ENCODE measurements at places on chromosomes 12 and 14. TPM values are rescaled to one million over a fixed set of nuclear protein-coding genes. Genes with fewer than 3 reads are reported as not detected.

C1S gene
- total RNA-seq: 1.8 TPM

CMA1 gene
- total RNA-seq: not detected

TAS2R30 gene
- 0.74 TPM for total RNA-seq

CLEC6A gene
- not detected for total RNA-seq

NAP1L1 gene
- total RNA-seq: 620 TPM

DNA sequence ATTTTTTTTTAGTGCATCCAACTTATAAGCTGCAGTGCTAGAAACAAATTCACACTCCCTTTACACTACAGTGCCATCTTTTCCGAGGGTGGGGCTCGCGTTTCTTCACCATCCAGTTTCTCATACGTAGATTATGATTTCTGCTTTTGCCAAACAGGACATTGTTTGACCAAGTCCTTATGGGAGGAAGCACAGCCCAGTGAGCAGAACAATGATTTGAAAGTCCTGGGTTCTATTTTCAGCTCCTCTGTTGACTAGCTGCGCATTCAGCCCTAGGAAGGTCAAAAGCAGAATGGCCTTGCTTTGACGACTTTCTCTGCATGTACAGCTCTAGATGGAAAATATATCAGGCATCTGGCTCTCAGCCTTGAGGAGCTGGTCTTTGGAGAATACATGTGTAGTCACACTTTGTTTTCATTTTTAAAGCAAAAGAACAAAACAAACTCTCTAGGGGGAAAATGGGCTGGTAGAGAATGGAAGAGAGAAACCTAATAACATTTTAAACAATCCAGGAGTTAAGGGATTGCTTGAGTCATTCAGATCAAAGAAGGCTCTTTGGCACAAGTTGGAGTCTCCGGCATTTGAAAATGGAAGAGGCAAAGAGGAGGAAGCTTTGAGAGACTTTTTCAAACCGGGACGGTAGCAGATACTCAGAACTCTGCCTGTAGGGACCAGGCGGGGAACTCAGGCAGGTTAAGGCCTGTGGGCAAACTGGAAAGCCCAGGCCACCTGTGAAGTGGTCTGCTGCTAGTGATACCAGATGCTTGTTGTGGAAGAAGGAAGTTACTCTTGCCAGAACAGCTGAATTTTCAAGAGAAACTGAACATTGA, 257.3 kb upstream of the PLEKHG7 start:
- no peaks in the 10 kb centered on the region for H3K4me1 ChIP-seq
- no peak for DNase-seq
- no peaks in the 10 kb centered on the region for H3K27me3 ChIP-seq
- H3K4me3 ChIP-seq: no peak overlapping the region
- no peaks in the 10 kb centered on the region for H3K36me3 ChIP-seq

DNA sequence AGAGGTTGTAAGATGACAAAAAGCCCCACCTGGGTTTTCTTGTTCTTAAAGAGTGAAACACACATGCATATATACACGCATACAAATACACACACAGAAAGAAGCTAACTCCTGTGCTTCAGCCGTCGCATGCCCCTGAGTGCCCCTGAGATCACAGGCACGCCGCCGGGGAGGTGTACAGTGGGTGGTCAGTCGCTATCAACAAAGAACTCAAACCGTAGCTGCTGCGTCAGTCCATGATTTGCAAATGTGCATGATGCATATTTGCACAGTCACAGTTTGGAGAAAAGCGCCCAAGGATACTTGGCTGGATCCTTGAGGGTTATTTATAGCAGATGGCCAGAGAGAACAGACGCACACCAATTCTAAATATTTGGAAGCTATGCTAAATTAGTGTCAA, 206.9 kb downstream of the TMEM132D start:
- H3K27me3 ChIP-seq: no peaks in the 10 kb centered on the region
- DNase-seq: no peak
- no peak overlapping the region for H3K27ac ChIP-seq

DNA sequence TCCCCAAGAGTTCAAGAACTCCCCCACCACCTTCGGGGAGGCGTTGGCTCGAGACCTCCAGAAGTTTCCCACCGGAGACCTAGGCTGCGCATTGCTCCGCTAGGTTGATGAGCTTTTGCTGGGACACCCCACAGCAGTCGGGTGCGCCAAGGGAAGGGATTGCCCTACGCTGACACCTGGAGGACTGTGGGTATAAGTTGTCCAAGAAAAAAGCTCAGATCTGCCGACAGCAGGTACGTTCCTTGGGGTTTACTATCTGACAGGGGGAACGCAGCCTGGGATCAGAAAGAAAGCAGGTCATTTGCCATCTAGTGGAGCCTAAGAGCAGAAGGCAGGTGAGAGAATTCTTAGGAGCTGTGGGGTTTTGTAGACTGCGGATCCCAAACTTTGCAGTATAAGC, 98.8 kb downstream of the FRMD6 start:
- no peak for DNase-seq
- H3K4me1 ChIP-seq: no peaks in the 10 kb centered on the region
- H3K27me3 ChIP-seq: no peaks in the 10 kb centered on the region
- H3K27ac ChIP-seq: no peak overlapping the region
- H3K36me3 ChIP-seq: no peaks in the 10 kb centered on the region

- H3K4me1 ChIP-seq: no peaks in the 10 kb centered on the region
- H3K36me3 ChIP-seq: no peaks in the 10 kb centered on the region
- no peaks in the 10 kb centered on the region for H3K27me3 ChIP-seq
- no peak overlapping the region for H3K27ac ChIP-seq
These were observed 3.4 kb downstream of the LBHD2 start for GRCh38 chr14:103087343-103087835.

GRCh38 chr14:50874757-50875156, 2.9 kb downstream of the ABHD12B start:
- DNase-seq: no peak
- H3K4me3 ChIP-seq: no peak overlapping the region
- H3K4me1 ChIP-seq: no peaks in the 10 kb centered on the region
- H3K27ac ChIP-seq: no peak overlapping the region

DNA sequence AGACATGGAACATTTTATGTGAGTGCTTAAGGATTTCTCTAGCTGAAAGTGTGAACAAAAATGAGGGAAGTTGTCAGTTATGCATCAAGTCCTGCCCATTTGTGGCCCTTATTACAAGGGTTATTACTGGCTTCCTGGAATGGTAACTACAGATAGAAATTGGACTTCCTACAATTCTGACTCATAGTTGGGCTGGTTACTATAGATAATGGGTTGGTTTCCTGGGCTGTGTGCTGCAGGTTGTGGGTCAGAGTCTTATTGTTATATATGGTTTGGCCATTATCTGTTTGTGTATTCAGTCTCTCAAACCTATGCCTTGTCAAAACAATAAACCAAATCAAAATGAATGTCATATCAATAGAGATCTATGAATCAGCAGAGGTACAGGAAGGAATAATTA, 313.7 kb downstream of the ADAMTS20 start:
- no peak overlapping the region for H3K4me3 ChIP-seq
- no peaks in the 10 kb centered on the region for H3K4me1 ChIP-seq
- no peak for DNase-seq
- H3K27ac ChIP-seq: no peak overlapping the region
- H3K36me3 ChIP-seq: no peaks in the 10 kb centered on the region

GRCh38 chr14:51547701-51548100, 104.0 kb upstream of the FRMD6 start:
- H3K36me3 ChIP-seq: no peaks in the 10 kb centered on the region
- H3K4me1 ChIP-seq: peaks cover 24% of the 10 kb centered on the region
- no peak overlapping the region for H3K4me3 ChIP-seq
- H3K27ac ChIP-seq: peak overlapping the region; percentile 84
- no peaks in the 10 kb centered on the region for H3K27me3 ChIP-seq
- no peak for DNase-seq

GRCh38 chr14:42011221-42011620, 404.5 kb downstream of the LRFN5 start:
- H3K36me3 ChIP-seq: no peaks in the 10 kb centered on the region
- H3K27ac ChIP-seq: no peak overlapping the region
- no peak overlapping the region for H3K4me3 ChIP-seq
- H3K27me3 ChIP-seq: no peaks in the 10 kb centered on the region
- no peak for DNase-seq
- H3K4me1 ChIP-seq: no peaks in the 10 kb centered on the region
